ENCODE measurements at places on chromosomes 4 and X. TPM values are rescaled to one million over a fixed set of nuclear protein-coding genes. Genes with fewer than 3 reads are reported as not detected.

Gene CDX4
- not detected for total RNA-seq

Gene DMP1
- not detected for total RNA-seq

Gene CCNG2
- total RNA-seq: 153 TPM

DNA sequence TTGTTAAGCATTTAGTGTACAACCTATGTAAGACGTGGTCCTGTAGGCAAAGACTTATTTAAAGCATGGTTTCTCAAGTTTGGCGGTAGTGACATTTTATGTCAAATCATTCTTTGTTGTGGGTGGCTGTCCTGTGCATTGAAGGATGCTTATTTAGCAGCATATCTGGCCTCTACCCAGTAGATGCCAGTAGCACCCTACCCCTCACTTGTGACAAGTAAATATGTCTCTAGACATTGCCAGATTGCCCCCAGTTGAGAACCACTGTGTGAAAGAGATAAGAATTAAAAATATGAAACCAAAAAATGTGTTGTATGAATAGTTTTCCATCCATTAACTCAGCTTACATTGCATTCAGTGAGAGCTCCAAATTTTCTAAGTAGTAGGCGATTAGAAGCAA is 25.5 kb downstream of the MMAA start:
- no peak for DNase-seq

Data from renal cortical epithelial cell (primary cell).